Left cardiac atrium (tissue), 4 donors: ENCODE measurements at places on chromosomes 12 and 14. TPM values are rescaled to one million over a fixed set of nuclear protein-coding genes. Genes with fewer than 3 reads are reported as not detected.
A peak's percentile ranks its signal among the peaks of the same experiment; 100 is the strongest.

DNA sequence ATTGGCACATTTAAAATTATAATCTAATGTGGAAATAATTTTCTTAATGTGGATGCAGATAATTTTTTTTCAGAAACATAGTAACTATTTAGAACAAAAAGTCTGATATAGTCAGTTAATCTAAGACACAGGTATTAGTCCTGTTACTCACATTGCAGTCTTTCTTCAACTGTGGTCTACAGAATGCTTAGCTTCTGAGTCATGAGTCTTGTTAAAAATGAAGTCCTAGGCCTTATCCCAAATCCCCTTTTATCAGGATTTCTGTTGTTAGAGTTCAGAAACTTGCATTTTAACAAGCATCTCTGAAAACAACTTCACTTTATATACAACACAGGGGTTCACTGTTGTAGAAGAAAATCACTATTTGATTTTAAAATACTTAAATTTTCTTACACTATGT is 112.2 kb downstream of the SLC16A7 start:
- no peak for DNase-seq

The LTB4R gene
- 3.2 TPM for total RNA-seq

DNA sequence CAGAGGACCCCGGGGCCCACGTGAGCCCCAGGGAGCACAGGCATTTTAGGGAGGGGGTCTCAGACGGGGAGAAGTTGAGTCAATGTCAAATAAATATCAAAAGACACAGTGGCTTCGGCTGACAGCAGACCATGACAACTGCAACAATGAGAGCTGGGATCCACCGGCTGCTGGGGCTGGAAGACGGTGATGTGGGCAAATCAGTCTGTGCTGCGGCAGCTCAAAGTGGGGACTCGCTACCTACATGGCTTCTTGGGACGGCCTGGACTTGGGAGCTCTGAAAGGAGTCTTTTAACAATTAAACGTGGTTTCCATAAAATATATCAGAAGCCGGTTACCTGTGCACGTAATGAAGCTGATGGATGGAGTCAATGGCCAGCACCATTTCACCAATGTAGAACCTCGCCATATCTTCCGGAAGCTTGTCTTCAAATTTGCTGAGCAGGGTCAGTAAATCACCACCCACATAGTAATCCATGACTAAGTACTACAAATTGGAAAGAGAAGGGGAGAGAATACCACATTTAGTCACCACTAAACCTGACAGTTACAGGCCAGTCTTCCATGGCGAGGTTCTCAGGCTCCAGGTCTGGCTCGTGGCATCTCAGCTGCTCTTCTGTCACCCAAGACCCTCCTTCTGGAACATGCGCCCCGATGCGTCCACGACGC is 58.0 kb downstream of the CDC42BPB start:
- DNase-seq = no peak

DNA sequence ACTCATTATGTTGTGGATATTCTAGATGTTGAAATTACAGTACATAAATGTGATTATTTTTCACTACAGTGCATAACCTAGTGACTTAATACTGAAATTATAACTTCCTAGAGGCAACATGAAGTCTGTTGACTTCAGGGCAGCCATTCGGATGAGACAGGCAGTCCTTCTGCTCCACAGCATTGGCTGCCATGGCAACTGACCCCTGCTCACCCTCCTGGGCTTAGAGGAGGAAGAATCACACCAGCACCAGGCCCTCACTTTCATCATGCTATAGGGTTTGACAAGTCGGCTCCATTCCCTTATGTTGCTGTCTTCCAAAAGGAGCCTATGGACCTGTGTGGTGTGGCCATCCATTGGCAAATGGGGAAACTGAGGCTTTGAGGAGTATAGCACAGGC is 233.5 kb upstream of the TMEM132C start:
- no peak for DNase-seq

DNA sequence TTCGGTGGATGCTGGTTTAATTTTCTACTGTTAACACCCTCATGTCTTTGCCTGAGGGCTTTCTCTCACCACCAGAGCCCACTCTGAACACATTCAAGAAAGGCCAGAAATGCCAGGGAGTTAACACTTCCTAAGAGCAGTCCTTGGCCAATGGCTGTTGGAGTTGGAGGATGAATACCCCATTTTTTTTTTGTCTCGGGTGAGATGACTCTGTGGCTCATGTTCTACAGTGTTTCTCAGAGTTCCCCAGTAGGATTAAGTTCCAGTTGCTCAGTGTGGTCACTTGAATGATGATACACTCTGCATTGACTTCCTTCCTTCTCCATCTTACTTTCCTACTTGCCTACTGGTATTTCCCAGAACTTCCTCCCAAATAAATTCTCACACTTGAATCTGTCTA is 65.8 kb downstream of the FOS start:
- no peak for DNase-seq

DNA sequence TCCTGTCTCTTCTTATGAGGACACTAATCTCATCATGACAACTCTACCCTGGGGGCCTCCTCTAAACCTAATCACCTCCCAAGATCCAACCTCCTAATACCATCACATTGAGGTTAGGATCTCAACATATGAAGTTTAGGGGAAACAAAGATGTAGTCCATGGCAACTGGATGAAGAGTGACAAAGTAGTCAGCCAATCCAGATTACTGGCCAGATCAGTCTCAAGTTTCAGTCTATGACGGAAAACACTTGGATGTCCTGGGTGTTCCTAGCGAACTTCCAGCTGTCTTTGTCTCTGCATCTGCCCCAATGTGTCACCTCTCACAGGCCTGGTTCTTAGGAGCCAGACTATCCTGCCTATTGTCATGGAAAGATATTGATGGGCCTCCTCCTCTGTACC is 630.8 kb downstream of the AACS start:
- no peak for DNase-seq

- no peak for DNase-seq
Observed at GRCh38 chr12:128796439-128797118, 27.2 kb downstream of the SLC15A4 start.

DNA sequence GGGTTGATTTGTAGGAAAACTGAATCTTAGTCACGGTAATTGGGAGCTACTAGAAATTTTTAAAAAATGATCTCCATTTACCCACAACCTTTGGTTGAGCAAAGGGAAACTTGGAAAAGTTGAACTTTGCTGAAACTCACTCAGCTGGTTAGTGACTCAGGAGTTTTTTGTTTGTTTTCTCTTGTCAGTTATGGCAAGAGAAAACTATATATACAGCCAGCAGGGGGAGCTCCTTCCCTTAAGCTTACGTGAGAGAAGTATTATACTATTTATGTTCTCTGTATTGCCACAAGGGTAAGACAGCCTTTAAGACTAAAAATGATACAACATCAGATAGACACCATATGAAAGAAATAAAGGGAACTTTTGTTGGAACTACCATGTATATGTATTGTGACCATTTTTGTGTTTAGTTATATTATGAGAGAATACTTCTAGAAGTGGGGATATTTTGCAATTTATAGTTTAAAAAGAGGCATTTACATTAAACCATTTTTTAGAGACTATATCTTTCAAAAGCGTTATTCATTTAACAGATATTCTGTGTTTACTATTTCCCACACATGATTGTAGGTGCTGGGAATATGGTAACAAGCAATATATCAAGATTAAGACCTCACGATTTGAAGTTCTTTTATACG is 28.1 kb upstream of the TBC1D30 start:
- DNase-seq = peak; percentile 67

The COCH gene
- total RNA-seq = 0.82 TPM

DNA sequence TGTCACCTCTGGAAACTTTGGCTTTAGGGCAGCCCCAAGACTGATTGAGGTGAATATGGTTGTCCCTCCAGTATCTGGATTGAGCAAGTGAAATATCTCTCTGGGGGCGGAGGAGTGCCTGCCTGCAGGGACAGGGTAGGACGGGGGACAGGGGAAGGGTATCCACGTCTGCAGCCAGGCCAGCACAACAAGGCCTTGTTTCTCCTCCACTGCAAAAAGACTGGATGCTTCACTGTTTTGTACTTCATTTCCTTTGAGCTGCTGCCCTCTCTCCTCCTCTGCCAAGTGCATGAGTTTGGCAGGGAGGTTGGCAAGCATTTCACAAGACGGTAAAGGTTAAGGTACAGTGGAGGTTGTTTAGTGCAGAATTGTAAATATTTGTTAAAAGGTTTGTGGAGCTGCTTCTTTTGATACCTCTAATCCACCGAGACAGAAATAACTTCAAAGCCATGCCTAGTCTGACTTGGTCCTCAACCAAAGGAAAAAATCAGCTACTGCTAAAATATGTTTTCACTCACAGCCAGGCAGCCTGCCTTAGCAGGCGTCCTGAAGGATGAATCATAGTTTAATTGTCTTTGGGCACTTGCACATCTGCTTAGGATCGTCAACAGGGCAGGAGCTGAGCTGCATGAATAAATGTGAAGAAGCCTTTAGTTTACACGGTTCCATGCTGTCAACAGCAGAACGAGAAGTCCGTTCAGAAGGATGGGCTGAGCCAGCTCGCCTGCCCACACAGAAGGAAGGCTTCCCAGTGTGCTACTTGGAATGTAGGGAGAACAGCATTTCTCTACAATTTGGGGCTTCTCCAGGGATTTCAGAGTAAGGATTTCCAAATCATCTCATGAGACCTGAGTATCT is 269.7 kb downstream of the TTC6 start:
- DNase-seq = no peak

GRCh38 chr12:13326076-13326475 is 129.6 kb downstream of the EMP1 start:
- no peak for DNase-seq

GRCh38 chr12:33825442-33825841 is 196.9 kb upstream of the ALG10 start:
- no peak for DNase-seq

DNA sequence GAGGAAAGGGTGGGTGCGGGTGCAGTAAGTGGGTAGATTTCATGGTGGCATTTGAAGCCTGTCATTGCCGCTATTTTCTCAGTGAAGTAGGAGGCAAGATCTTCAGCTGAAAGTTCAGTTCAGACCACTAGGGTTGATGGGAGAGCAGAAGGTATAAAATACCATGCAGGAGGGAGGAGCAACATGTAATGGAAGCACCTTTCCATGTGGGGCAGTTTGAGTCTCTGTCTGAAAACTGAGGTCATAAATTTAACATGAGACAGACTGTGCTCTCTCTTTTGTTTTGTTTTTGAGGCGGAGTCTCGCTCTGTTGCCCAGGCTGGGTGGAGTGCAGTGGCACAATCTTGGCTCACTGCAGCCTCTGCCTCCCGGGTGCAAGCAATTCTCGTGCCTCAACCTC is 22.7 kb downstream of the LRRC74A start:
- no peak for DNase-seq

- DNase-seq = no peak
Observed at GRCh38 chr12:50220363-50220995, 53.3 kb upstream of the CERS5 start.

The VIPAS39 gene
- total RNA-seq = 9.1 TPM

GRCh38 chr14:23558346-23559009 is 2.4 kb downstream of the THTPA start:
- no peak for DNase-seq

DNA sequence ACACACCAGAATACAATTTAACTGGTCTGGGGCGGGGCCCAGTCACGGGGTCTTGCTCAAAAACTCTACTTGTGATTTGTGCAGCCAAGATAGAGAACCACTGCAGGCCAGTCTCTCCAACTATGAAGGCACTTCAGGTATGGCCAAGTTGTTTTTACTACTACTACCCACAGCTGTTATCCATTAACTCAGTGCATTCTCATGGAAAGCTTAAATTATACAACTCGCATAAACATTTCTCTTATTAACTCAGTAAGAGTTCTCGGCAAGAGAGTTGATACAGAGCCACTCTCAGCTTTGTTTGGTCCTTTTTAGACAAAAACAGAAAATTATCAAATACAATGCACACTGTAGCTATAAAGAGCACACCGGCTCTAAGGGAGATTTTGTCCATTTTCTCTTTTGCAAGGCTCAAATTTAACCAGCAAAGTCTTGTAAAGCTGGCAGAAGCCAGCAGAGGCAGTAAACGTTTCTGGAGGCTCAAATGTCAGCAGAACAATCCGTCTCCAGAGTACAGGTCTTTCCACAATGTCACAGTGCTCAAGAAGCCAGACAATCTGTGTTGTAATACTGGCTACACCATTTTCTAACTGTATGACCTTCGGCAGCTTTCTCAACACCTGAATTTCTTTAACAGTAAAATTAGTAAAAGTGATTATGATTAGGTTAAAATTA is 85.9 kb downstream of the PTGER2 start:
- DNase-seq = no peak

The IKZF4 gene
- 6.7 TPM for total RNA-seq

The FAM186B gene
- total RNA-seq = 0.31 TPM

GRCh38 chr12:24838531-24838950 is 110.4 kb downstream of the BCAT1 start:
- no peak for DNase-seq

GRCh38 chr14:35159742-35160409 is 37.5 kb downstream of the PRORP start:
- DNase-seq = no peak

GRCh38 chr14:50846226-50846880 is 15.4 kb upstream of the NIN start:
- DNase-seq = no peak

The ZDHHC22 gene
- total RNA-seq = not detected

DNA sequence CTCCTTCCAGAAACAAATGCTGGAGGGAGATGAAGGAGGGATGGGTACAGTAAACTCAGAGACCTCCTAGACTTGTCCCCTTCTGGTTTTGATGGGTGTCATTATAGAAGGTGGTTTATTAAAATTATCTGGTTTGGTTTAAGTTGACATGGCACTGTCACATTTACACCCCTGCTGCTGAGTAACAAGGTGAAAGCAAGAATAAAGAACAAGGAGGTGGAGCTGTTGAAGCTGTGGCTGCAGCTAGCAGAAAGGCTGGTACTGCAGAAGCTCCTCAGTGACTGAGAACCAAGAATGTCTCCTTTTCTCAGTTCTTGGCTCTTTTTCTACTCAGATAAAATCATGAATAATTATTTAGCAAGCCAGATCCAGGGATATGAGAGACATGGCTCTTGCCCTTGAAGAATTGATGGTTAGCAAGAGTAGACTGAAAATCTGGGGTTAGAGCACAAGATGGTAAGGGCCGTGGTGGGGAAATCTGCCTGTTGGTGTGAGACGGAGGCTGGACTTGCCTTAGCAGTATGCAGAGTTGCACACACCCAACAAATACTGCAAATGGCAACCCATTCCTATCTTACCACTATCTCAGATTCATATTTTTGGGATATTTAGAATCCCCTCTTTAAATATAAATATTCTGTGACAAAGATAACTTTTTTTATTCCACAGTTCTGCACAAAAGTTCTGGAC is at the start of gene GZMH:
Gene GZMH, minus strand, starts transcription at position 31 of the 690 bp plus-strand sequence. CDS start 72 bp downstream, outside the sequence.
- DNase-seq = no peak

- DNase-seq = no peak
Observed at GRCh38 chr12:59699421-59700152, 103.8 kb downstream of the SLC16A7 start.
